Stimulated activated naive CD4-positive, alpha-beta T cell (primary cell): ENCODE measurements at places on chromosomes 4 and X.

- no peak for DNase-seq
Measured at GRCh38 chrX:65878456-65878855, 161.4 kb downstream of the VSIG4 start.

- no peak for DNase-seq
Measured at GRCh38 chr4:31085689-31086088, 365.5 kb downstream of the PCDH7 start.

GRCh38 chr4:176583278-176583677 lies 209.4 kb downstream of the VEGFC start:
- DNase-seq, result no peak

- DNase-seq, result no peak
Measured at GRCh38 chr4:40987151-40987550, 227.2 kb downstream of the APBB2 start.

GRCh38 chr4:91070736-91071135 lies 943.5 kb downstream of the CCSER1 start:
- DNase-seq, result no peak

GRCh38 chr4:19927381-19927780 lies 324.3 kb upstream of the SLIT2 start:
- DNase-seq, result no peak

DNA sequence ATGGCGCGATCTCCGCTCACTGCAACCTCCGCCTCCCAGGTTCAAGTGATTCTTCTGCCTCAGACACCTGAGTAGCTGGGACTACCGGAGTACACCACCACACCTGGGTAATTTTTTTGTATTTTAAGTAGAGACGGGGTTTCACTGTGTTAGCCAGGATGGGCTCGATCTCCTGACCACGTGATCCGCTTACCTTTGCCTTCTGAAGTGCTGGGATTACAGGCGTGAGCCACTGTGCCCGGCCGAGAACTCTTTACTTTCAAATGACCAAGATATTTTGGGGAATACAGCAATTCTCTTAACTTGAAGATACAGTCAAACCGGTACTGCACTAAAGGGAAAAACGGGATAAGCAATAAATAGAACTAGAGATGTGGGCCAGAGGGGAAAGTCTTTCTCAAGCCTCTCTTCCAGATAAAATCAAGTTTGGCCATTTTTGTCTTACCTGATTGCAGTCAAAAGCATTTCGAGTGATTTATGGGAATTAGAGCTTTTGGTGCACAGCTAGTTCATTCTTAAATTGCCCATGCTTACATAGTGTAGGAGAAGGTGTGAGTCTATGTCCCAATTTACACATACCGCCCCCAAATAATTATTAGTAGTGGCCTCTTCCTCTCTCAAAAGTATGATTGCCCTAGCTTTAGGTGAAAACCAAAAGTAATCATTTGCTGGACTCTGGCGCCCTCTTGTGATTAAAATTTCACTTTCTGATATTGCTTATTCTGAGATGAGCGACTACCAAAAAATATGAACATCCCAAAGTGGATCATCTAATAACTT lies 53.2 kb upstream of the ABCG2 start:
- DNase-seq, result peak; percentile 20

- no peak for DNase-seq
Measured at GRCh38 chr4:42594888-42595287, 62.0 kb downstream of the ATP8A1 start.

DNA sequence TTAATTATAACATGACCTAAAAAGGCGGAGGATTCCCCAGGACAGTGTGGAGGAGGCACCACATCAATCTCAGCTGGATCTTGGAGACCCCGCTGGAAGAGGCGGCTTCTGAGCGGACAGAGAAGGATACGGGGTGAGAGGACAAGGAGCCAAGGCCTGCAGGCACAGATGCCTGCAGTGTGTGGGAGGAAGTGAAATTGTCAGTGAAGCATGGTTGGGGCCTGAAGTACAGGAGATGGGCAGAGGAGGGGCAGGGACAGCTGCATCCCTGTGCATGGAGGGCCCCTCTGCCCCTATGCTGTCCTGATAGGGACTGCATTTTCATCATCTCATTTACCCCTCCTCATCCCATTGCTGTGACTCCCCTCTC lies 1.7 kb upstream of the SLC2A9 start:
- DNase-seq, result no peak

DNA sequence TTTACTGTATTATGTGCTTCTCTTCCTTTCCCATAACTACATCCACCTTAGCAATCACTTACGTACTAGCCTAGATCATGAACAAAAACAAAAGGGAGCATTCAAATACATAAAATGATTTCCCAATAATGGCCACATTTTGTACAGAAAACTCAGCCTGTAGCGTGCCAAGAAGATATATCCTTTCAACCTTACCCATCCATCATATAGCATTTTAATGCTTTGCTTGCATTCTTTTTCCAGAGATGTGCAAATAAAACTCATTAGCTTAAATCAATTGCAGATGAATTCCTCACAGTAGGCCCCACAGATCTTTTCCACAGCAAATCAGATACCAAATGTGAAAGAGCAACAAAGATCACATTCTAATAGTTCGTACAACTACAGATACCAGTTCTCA lies 20.8 kb downstream of the GRSF1 start:
- DNase-seq, result no peak

GRCh38 chrX:68343551-68343950 lies 89.7 kb downstream of the OPHN1 start:
- no peak for DNase-seq

DNA sequence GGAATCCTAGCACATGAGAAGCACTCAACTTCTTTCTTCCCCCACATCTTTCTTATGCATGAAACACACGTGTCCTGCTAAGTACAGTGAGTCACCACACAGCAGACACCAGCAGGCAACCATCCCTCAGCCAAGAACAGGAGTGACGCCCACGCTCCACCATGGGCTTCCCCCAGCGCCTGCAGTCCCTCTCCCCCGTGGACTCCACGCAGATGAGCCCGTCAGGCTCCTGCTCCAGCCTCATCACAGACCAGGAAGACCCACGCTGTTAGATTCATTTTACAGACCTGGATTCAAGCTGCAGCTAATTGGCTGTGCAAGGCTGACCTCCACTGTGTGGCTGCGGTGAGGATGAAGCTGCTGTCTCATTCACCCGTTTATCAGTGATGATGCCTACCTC lies 16.7 kb downstream of the HMX1 start:
- no peak for DNase-seq

- no peak for DNase-seq
Measured at GRCh38 chrX:106302304-106302703, 134.2 kb downstream of the PWWP3B start.
